GM12891 (cell line): ENCODE measurements at places on chromosomes 4 and X.

DNA sequence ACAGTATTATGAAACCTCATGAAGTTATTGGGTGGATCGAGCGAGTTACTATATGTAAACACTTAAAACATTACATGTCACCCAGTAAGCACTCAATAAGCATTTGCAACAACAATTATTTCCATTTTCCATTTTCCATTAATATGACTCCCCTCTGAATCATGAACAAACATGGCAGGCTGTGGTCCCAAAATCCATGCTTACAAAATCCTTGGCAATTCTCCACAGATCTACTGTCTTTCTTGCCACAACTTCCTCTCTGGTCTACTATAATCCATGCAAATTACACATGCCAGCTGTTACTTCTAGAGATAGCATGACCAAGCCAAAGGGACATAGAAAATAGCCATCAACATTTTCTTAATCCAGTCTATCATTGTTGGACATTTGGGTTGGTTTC, 22.0 kb downstream of the ASB11 start:
- DNase-seq = no peak

GRCh38 chrX:154098551-154098950, 1.0 kb upstream of the MECP2 start:
- no peak for DNase-seq

DNA sequence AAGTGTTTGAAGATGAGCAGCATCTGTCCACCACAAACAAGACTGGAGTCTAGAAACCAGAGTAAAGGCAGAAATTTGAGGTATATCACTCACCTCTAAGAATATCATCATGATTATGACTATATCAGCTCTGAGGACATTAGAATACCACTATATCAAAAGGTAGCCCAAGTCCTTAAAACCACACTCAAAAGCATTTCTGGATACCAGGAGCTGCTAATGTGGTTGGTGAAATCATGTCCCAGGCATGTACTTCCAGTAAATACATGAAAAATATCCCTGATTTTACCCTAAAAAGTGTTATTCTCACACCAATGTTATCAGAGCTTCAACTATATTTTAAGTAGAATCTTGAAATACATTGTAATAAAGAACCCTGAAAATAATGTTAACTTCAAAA, 136.3 kb upstream of the SMAD1 start:
- no peak for DNase-seq

DNA sequence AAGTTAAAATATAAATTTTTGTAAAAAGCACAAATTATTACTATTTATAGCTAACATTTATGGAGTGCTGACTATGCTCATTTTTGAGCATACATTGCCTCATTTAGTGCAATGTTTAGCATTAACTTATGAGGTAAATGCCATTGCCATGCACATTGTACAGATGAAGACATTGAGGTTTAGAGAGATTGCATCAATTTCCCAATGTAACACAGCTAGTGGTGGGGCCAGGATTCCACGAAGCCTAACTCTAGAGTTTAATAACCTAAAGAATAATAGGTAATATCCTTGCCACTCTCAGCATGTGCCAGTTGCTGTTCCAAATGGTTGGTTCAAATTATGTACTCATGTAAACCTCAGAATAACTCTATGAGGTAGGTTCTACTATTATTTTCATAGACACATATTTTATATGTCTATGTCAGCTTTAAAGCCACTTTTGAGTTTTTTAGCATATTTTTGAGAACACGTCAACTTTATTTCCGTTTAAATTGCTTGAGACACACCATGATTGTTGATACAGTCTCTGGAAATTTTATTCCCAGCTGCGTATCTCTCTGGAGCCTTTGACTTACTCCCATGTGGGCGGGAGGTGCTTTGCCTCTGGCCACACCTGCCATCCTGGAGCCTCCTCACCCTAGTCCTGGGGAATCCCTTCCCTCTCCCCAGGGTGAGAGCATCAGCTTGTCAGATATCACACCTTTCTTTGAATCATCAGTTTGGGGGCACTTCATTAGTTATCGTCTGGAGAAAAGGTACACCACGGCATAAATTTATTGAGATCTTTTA, 10.8 kb upstream of the ADH1A start:
- no peak for DNase-seq

DNA sequence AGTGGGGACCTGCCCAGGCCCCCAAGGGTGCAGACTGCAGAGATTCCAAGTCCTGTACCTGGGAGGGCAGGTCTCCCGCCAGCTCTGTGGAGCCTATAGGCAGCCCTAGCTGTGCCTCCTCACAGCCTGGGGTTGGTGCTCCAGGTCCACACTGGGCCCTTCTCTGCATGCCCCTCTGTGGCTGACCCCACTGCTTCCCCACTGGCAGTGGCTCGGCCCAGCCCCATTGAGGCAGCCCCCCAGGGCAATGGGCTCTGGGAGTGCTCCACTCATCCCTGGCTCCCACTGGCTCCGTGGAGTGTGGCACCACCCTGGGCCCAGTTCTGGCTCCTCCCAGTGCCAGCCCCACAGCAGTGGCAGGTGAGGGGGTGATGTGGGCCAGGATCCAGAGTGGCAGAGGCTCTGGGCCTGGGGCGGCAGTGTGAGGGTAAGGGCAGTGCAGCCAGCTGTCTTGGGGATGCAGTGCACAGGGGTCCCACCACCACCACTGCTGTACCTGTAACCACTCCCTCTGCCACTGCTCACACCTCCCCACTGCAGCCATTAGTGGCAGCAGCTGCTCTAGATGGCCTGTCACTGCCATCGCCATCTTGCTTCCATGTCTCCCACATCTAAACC, 312.2 kb downstream of the GPM6A start:
- no peak for DNase-seq

DNA sequence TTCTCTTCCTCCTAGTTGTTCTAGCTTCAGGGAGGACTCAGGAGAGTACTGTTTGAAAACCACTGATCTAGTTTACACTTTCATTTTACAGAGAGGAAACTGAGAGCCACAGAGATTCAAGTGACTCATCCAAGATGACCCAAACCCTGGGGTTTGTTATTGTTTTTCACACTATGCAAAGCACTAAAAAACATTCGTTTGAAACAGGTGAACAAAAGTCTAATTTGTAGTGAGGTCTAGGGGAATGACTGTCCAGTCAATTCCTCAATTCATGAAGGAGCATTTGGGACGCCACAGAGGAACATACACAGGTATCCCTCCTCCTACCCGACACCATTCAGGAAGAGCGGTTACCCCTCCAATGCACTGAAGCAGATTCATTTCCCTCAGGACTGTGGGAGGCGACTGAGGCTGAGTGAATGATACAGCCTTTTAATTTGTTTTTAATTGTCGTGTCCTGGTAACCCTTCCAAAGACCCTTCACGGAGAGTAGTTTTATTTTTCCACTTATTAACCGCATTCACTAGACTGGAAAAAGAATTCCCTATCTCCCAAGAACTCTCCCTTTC, 30.3 kb downstream of the TLR10 start:
- no peak for DNase-seq

GRCh38 chr4:123127218-123127617, 204.8 kb upstream of the NUDT6 start:
- DNase-seq = no peak

DNA sequence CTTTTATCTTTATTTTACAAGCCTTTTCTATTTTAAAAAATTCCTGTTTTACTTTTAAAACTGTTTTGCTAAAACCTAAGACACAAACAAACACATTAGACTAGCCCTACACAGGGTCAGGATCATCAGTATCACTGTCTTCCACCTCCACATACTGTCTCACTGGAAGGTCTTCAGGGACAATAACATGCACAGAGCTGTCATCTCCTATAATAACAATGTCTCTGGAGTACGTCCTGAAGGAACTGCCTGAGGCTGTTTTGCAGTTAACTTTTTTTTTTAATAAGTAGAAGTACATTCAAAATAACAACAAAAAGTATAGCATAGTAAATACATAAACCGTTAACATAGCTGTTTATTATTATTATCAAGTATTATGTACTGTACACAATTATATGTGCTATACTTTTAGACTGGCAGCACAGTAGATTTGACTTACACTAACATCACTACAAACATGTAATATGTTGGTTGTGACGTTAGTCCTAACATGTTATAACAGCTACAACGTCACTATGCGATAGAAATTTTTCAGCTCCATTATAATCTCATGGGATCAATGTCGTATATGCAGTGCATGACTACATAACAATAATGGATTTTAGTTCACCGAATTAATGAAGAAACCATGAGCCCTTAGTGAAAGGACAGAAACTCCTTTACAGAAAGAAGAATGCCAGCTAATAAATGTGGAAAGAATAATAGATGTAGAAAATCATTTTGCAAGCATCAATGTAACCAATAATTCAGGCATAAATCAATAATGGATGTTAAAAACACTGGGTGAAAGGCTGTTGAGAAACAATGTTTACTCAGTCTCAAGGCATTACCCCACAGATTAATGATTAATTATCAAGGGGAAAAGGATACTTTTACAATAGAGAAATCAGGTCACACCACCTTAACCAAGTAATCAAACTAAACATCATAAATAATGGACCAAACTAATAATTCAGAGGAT, 49.2 kb downstream of the FBXW7 start:
- no peak for DNase-seq

GRCh38 chr4:1170156-1170975, 2.0 kb downstream of the SPON2 start:
- no peak for DNase-seq

GRCh38 chr4:155426953-155427352, 50.2 kb upstream of the MAP9 start:
- DNase-seq = no peak
